ENCODE measurements at places on chromosomes 4 and X.

DNA sequence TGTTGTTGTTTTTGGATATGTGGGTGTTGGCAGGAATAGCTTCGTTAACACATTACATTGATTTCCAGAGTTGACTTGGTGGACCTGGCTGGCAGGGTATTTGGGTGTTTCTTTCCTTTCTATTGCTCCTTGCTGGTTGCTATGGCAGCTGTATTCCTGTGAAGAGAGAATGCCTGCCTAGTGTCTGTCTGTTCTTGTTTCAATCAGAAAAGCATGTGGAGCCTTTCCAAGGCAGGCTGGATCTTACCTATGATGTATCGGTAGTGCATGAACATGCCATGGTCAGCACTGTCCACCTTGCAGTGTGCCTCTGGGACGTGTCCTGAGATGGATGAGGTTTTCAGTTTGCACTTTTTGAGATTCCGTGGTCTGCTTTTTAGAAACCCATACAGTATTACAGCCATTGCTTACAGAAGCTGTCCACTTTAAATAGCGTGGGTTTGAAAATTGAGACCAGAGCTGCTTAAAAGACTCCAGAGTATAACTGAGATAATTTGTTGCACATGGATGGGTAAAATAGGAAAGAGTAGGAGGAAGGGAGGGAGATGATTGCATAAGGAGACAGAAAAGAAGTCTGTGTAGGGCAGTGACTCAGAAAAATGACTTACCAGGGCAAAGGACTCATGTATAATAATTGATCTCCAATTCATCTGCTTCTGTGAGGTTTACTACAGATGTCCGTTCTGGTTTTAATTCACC, 20.0 kb upstream of the AADAT start:
- DNase-seq, result no peak

DNA sequence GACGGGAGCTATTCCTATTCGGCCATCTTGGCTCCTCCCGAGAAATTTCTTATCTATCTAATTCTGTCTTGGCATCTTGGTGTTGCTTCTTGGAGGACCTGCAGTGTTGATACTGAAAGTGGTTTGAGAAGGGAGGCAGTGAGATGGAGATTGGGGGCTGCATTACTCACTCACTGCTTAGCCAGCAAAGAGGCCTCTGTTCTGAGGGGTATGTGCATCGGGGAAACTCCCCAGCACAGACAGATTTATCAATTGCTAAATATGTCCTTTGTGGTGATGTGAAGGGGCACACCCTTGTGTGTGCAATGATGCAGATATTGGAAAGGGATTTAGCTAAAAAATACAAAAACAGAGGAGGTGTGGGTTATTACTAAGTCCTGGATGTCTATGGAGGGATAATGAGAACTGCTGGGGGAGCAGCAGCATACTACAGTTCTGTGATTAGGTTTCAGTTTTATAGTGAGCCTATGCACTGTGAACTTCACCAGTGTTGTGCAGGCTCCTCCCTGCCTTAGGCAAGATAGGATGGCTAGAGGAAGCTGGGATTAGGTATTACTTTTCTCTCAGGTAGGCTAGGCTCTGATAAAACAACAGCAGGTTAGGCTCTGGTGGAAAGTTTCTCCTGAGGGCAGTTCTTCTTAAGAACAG, 279.0 kb downstream of the HS3ST1 start:
- DNase-seq, result no peak

DNA sequence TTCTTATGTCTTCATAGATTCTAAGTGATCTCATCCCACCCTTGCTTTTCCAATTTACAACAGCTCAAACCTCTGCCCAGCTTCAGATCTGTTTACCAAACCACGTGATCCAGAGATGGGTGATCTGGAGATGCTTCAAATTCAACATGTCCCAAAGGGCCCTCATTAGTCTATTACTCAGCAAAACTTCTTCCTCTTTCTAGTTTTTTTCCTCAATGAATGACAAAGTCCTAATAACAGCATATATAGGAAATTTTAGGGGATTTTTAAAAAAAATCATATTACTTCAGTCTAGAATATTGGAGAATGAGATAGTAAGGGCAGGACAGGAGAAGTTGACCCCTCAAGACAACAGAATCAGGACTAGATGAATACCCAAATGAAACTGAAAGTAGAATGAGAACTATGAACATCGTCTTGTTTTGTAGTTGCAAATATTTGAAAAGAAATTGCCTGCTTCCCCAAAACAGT, 127.1 kb downstream of the CFAP299 start:
- no peak for DNase-seq

- DNase-seq, result no peak
These were observed 309.9 kb downstream of the DHX15 start for GRCh38 chr4:24274381-24274941.

DNA sequence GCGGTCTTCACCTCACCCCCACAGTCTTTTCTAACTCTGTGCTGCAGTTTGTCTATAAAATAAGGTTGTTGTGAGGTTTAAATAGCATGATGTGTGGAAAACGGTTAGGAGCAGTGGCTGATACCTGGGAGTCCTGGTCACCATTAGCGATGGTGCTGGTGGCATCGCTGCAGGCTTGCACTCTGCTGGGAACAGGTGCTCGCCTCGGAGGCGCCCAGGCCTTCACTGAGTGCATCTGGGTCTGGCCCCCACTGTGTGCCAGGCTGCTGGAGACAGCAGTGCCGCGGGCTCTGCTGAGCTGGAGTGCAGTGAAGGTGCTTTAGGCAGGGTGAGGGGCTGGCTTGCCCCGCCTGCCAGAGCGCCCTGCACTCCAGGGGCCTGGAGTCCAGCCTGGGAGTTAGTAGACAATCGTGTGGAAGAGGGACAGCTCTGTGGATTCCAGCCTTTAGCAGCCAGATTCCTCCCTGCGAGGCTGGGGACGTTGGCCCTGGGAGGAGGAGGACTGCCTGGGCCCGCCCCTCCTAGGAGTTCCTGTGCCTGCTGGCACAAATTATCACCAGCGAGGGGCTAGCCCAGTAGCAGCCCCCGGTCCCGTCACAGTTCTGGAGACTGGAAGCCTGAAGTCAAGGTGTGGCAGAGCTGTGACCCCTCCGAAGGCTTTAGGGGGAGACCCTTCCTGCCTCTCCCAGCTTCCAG, 7.3 kb downstream of the RGS12 start:
- no peak for DNase-seq

Measured in stimulated activated CD4-positive, alpha-beta T cell treated with anti-CD3 and anti-CD28 coated beads, Interleukin-1b, Interleukin-23, amount 100 ng/mL, for 1 hour (primary cell).